NCI-H2227 treated with DMSO at 0.1 percent for 48 hours (cell line): ENCODE measurements at places on chromosomes 5 and 9.

DNA sequence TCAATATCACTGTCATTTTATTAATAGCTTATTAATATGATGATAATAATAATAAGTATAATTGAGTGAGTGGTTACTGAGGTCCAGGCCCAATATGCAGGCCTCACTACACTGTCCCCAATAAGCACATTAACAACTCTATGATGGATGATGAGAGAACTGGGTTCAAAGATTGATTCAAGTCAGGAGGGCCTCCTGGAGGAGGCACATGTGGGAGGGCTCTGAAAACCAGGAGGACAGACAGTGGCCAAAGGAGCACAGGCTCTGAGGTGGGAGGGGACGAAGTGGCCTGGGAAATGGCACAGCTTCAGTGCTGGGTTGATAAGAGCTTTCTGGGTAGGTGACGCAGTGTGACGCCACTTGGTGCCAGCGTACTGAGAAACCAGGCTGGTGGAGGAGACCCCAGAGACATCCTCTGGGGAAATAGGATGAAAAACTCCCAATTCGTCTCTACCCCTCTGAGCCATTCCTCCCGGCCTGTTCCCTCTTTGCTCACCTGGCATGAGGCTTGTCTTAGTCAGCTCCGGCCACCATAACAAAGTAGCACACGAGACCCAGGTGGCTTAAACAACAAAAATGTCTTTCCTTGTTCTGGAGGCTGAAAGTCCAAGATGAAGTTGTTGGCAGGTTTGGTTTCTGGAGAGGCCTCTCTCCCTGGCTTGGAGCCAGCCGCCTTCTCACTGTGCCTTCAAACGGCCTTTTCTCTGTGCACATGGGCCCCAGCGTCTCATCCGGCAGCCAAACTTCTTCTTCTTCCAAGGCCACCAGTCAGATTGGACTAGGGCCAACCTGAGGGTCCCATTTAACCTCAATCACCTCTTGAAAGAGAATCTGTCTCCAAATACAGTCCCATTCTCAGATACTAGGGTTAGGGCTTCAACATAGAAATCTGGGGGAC, 31.6 kb downstream of the NTNG2 start:
- no peak for DNase-seq

GRCh38 chr9:130666393-130667119, 2.2 kb downstream of the PRDM12 start:
- DNase-seq: no peak

GRCh38 chr5:52999344-52999949, 10.3 kb downstream of the ITGA2 start:
- DNase-seq: no peak

DNA sequence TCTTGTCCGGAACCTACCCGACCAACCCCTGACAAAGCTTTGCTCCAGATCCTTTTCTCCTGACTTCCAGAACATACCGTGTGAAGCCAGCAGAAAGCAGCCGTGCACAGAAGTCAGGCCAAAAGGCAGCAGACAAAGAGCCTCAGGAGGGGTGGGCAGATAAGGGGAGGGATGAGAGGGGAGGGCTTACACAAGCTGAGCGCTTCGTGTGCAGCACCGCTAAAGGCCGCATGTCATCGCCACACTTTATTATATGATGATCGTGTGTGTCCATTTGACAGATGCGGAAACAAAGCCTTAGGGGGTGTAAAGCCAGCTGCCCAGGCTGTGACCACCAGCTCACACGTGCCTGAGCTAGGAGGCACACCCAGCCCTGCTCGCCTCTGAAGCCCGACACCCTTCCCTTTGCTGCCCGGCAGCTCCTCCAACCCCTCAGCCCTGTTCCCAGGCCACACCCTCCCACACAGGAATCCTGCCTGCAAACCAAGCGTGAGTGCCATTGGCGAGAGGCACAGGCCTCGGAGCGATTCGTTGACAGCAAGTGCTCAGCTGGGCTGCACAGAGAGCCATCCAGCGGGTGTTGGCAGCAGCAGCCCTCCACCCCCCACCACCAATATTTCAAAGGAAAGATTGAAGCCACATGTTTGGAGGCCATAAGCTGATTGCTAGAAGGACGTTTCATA, 170.5 kb upstream of the SMIM23 start:
- no peak for DNase-seq
